ENCODE measurements at places on chromosomes 7 and 10.

GRCh38 chr7:23600236-23600635, 3.1 kb downstream of the CCDC126 start:
- H3K27me3 ChIP-seq = no peaks in the 10 kb centered on the region
- no peaks in the 10 kb centered on the region for H3K36me3 ChIP-seq
- H3K4me3 ChIP-seq = no peak overlapping the region
- no peak for DNase-seq
- no peak overlapping the region for H3K27ac ChIP-seq

DNA sequence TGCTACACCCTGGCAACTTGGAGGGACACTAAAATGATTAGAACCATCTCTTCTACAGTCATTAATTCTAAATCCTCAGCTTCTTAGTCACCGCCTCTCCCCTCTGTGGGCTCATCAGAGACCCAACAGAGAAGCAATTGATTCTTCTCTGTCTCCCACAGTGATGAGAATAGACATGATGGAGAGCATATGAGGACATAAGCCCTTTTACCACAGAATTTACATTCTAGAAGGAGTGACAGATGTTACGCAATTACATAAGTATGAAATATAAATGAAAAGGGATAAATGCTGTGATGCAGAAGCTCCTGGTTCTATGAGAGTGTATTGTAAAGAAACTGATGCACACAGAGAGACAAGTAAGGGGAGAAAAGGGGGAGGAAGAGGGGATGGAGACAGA, 18.1 kb upstream of the ABCB5 start:
- no peaks in the 10 kb centered on the region for H3K4me1 ChIP-seq
- no peak for DNase-seq
- no peak overlapping the region for H3K27ac ChIP-seq
- no peaks in the 10 kb centered on the region for H3K36me3 ChIP-seq
- no peaks in the 10 kb centered on the region for H3K27me3 ChIP-seq

GRCh38 chr10:14601872-14602725, 172.6 kb downstream of the FAM107B start:
- no peaks in the 10 kb centered on the region for H3K27me3 ChIP-seq
- peaks cover 15% of the 10 kb centered on the region for H3K36me3 ChIP-seq
- H3K4me1 ChIP-seq = peaks cover 31% of the 10 kb centered on the region
- H3K4me3 ChIP-seq = peak overlapping the region; percentile 57
- peak overlapping the region; percentile 44 for H3K27ac ChIP-seq

DNA sequence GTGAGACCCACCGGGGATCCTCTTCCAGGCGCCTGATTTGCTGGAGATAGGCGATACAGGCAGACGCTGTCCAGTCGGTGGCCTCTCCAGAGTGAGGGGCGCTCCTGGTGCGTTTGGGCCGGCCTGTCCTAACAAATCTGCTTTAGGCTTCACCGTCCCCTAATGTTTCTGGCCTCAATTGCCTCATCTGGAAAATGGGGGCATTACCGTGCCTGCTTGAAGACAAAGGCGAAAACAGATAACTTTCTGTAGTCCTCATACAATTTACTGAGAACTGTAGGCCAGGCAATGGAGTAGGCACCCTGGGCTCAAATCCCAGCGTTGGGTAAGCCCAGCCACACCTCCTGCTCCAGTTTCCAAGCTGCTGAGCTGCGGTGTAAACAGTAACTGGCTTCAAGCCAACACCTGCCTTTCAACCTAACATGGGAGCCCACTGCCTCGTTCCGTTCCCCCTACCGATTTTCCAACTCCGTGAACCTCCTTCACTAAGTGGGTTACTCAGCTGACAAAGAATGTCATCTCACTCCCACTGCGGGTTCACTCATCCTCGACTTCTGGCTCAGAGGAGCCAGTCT, 589 bp upstream of the ZFAND4 start:
- H3K36me3 ChIP-seq = no peaks in the 10 kb centered on the region
- H3K27me3 ChIP-seq = no peaks in the 10 kb centered on the region
- no peaks in the 10 kb centered on the region for H3K4me1 ChIP-seq
- peak overlapping the region; percentile 81 for H3K4me3 ChIP-seq

GRCh38 chr10:84075226-84076046, 63.9 kb upstream of the GHITM start:
- no peak for DNase-seq
- no peaks in the 10 kb centered on the region for H3K36me3 ChIP-seq
- no peaks in the 10 kb centered on the region for H3K27me3 ChIP-seq
- no peaks in the 10 kb centered on the region for H3K4me1 ChIP-seq
- peak overlapping the region; percentile 18 for H3K27ac ChIP-seq
- no peak overlapping the region for H3K4me3 ChIP-seq

DNA sequence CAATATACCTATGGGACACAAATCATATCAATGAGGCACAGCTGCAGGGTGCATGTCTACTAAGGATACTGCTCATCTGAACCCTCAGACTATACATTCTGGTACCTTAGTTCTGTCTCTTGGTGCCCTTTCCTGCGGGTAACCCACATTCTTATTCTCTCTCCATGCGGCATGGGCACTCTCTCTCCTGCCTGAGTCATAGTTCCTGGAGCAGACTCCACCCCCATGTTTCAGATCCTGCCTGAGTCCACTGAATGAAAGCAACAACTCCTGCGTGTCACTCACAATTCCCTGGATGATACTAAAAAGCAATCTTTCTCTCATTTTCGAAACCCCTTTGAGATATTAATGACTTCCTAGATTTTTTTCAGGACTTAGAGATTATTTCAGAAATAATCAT, 653.1 kb upstream of the C7orf33 start:
- H3K27ac ChIP-seq = no peak overlapping the region
- no peaks in the 10 kb centered on the region for H3K36me3 ChIP-seq
- H3K27me3 ChIP-seq = no peaks in the 10 kb centered on the region
- DNase-seq = no peak
- no peaks in the 10 kb centered on the region for H3K4me1 ChIP-seq

DNA sequence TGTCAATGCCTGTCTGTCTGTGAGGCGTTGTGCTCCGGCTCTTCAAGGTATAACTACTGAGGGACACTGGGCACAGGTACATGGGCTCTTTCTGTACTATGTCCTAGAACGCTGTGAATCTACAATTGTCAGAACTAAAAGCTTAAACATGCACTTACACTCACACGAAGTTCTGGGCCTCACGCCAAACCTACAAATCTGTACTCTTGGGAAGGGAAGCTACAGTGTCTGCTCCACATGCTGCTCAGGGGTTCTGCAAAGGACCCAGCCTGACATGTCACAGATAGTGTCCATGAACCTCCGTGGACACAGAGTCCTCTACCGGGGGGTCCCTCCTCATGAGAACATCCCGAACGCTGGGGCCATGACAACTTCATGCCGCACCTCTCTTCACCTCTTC, 268.7 kb downstream of the WDR37 start:
- no peaks in the 10 kb centered on the region for H3K36me3 ChIP-seq
- no peak overlapping the region for H3K27ac ChIP-seq
- DNase-seq = no peak
- H3K4me3 ChIP-seq = no peak overlapping the region
